Mucosa of gallbladder (tissue), 1 donor: ENCODE measurements at places on chromosomes 2 and 18. TPM values are rescaled to one million over a fixed set of nuclear protein-coding genes. Genes with fewer than 3 reads are reported as not detected.

DNA sequence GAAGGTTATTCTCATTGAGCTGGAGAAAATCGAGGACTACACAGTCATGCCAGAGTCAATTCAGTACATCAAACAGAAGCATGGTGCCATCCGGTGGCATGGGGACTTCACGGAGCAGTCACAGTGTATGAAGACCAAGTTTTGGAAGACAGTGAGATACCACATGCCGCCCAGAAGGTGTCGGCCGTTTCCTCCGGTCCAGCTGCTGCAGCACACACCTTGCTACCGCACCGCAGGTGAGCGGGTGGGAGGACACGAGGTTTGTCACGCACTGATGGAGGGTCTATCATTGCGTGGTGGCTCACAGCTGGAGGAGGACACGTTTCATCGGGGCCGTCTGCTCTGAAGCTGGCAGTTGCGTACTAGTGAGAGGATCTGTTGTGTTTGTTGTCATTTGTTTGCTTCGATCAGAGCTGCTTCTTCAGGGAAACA, 48.2 kb downstream of the IL1RL2 start:
- no peak for DNase-seq

- no peak for DNase-seq
These were observed 73.6 kb upstream of the EPC2 start for GRCh38 chr2:148570989-148571388.

- no peak for DNase-seq
These were observed 230.7 kb upstream of the PXDN start for GRCh38 chr2:1975060-1975459.

GRCh38 chr2:209425471-209426071, 1.7 kb downstream of the MAP2 start:
- peak; percentile 25 for DNase-seq

GRCh38 chr18:79512461-79513380, 117.0 kb downstream of the NFATC1 start:
- no peak for DNase-seq

DNA sequence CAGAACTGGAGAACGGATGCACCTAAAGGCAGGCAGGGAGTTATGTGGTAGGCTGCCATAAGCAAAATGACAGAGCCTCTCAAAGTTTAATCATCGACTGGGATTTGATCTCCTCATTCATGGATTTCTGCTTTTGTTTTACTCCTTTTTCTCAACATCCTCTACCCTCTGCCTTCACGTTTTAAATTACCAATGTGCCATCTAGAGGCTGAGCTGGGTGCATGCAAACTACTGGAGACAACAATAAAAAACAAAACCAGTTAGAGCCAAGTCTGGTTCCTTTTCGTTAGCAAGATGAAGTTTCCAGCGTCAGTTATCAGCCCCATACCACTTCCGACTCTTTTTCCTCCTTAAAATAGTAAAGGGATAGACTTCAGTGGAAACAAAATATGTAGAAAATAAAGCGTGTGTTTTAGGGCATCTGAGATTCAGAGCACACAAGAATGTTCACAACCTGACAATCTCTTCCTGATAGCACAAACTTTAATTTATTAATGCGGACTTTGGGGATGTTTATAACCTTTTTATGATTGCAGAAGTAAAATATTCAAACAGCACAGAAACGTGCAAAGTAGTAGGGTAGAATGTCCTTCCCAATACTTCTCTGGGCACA, 117.0 kb downstream of the LAMA1 start:
- DNase-seq, result no peak

Gene DNAJC5G
- total RNA-seq, result not detected

DNA sequence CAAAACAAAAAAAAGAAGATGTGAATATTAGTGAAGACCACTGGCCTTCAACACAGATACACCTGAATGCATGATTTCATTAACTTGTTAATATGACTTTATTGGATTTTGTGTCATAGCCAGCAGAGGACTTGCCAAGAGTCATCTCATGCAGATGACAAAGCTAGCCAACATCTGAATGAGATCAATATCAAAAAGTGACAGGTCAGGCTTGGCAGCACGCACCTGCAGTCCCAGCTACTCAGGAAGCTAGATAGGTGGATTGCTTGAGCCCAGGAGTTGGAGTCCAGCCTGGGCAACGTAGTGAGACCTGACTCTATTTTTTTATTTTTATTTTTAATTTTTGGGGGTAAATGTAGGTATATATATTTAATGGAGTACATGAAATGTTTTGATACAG, 54.5 kb upstream of the TGIF1 start:
- DNase-seq, result peak; percentile 75

- DNase-seq, result no peak
These were observed 346.7 kb downstream of the SS18 start for GRCh38 chr18:25743646-25744151.

Gene SP140L
- total RNA-seq, result 19.5 TPM

Gene POTEC
- not detected for total RNA-seq

Gene RBM44
- total RNA-seq, result 0.55 TPM

- no peak for DNase-seq
These were observed 179.5 kb downstream of the BCL2 start for GRCh38 chr18:63140038-63140450.

Gene ABCG5
- 3.1 TPM for total RNA-seq

Gene CXCR4
- 61.1 TPM for total RNA-seq

DNA sequence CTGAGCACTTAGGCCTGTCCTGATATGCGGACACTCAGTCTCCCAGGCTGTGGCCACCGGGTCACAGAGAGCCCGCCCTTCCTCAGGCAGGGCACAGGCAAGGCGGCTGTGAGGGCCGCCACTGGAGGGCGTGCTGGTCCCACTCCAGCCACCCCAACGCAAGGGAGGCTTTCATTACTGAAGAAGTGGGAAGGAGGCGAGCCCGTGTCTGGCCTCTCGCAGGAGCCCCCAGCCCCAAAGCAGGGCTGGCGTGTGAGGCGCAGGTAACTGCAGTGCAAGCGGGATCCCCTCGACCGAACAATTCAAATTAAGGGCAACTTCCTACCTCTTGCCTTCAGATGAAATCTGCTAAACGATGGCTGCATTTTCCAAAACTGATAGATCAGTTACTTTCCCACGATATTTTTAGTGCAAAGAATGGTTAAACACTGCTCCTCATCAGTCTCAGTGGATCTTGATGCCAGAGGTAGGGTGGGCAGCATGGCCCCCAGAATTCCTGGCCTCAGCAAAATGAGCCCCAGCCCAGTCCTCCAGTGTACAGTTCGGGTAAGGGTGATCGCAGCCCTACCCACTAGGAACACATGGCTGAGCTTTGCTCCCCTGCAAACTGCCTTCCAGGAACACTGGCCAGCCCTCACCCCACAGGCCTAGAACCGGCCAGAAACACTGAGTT, 97.2 kb downstream of the SEPTIN10 start:
- DNase-seq, result peak; percentile 20

GRCh38 chr2:233766416-233766815, 6.3 kb downstream of the UGT1A1 start:
- DNase-seq, result no peak

GRCh38 chr2:111982822-111983221, 72.2 kb upstream of the TMEM87B start:
- DNase-seq, result no peak

Gene GKN2
- not detected for total RNA-seq

GRCh38 chr2:191682126-191682525, 4.2 kb downstream of the NABP1 start:
- no peak for DNase-seq
